ENCODE measurements at places on chromosomes 2 and 18.

GRCh38 chr2:190415251-190415650 lies 7.1 kb downstream of the MFSD6 start:
- DNase-seq = no peak

GRCh38 chr2:108810993-108811957 lies 24.7 kb downstream of the CCDC138 start:
- no peak for DNase-seq

GRCh38 chr2:190535586-190535985 lies 1.1 kb upstream of the NEMP2 start:
- no peak for DNase-seq

GRCh38 chr2:219302412-219302968 lies 6.7 kb downstream of the PTPRN start:
- DNase-seq = no peak

- no peak for DNase-seq
Measured at GRCh38 chr2:113602869-113603466, 24.1 kb upstream of the RABL2A start.

DNA sequence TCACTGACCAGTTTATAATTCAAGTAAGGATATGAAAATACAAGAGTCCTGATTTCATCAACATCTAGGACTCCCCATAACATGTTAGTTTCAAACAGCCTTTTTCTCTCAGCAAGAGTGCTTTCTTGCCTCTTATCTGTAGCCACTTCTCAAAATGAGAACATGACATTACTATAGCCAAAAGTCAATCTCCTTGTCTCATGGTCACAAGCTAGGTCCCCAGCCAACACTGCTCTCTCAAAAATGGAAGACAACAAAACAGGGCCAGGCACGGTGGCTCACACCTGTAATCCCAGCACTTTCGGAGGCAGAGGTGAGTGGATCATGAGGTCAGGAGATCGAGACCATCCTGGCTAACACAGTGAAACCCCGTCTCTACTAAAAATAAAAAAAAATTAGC lies 15.8 kb downstream of the CLASP1 start:
- no peak for DNase-seq

DNA sequence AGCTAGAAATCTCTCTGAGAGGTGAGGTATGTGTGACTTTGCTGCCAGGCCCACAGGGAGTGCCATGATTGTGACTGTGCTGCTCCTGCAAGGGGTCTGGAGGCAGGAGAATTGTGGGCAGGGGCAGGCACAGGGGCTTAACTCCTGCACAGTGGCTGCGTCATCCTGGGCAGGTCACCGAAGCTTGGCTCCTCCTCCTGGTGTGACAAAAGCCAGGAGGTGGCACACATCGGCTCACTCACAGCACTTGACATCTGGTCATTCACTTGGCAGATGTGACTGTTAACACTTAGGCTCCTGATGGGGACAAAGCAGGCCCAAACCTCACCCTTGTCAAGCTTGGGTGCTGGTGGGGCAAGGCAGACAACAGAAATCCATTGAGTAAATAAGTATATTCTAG lies 36.4 kb upstream of the GLI2 start:
- no peak for DNase-seq

GRCh38 chr2:189407281-189408209 lies 33.7 kb upstream of the WDR75 start:
- DNase-seq = no peak

DNA sequence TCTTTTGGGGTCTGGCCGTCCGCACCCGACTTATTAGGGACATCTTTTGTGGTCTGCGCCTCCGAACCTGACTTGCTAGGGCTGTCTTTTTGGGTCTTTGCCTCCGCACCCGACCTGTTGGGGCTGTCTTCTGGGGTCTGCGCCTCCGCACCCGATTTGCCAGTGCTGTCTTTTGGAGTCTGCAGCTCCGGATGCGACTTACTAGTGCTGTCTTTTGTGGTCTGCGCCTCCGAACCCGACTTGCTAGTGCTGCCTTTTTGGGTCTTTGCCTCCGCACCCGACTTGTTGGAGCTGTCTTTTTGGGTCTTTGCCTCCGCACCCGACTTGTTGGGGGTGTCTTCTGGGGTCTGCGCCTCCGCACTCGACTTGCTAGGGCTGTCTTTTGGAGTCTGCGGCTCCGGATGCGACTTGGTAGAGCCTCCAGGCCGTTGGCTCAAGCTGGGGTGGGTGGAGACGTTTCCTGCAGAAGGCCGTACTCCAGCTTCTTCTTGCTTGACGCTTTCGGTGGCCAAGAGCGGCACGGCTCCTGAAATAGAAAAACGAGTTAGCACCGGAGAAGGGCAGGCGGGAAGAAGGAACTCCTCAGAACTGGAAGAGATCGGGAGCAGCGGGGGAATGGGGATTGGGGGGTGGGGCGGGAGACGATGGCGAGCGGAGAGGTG lies 498 bp downstream of the TGOLN2 start:
- DNase-seq = no peak

DNA sequence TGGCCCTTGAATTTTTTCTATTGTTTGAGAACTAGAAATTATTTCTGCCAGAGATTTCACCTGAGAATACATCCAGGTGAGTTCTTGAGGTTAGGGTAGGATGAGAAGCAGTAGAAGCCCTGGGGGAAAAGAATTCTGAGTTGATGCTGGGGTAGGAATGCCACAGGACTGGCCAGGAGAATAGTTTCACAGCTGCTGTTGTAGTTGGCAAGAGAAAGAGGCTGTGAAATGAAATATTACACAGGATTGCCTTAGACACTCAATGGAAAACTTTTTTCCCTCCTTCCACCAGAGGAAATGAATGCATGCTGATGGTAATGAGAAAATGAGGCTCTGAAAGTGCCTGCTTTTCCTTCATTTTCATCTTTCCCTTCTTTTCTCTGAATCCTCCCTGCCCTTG lies 54.6 kb downstream of the PRKCE start:
- no peak for DNase-seq

DNA sequence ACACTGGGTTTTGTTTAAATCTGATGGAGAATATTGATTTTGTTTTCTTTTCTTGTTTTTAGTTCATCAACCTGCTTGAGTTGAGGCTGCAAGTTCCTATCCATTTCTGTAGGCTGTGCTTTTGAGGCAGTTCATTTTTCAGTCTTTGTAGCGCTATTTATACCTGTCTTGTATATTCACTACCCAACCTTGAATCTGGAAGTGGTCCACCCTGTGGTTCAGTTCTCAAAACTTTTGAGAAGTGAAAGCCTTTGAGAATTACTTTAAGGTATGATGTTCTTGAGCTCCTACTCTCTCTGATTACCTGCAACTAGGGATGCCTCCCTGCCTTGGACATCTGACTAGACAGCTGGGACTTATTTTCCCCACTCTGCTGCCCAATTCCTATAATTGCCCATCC lies 53.5 kb upstream of the KCNE4 start:
- peak; percentile 29 for DNase-seq

All from GM12864 (cell line).